Forelimb muscle (tissue), 1 donor: ENCODE measurements at places on chromosomes 1 and 21. TPM values are rescaled to one million over a fixed set of nuclear protein-coding genes. Genes with fewer than 3 reads are reported as not detected.

The COL24A1 gene
- polyA plus RNA-seq: 5.5 TPM

The SPRR1B gene
- not detected for polyA plus RNA-seq

DNA sequence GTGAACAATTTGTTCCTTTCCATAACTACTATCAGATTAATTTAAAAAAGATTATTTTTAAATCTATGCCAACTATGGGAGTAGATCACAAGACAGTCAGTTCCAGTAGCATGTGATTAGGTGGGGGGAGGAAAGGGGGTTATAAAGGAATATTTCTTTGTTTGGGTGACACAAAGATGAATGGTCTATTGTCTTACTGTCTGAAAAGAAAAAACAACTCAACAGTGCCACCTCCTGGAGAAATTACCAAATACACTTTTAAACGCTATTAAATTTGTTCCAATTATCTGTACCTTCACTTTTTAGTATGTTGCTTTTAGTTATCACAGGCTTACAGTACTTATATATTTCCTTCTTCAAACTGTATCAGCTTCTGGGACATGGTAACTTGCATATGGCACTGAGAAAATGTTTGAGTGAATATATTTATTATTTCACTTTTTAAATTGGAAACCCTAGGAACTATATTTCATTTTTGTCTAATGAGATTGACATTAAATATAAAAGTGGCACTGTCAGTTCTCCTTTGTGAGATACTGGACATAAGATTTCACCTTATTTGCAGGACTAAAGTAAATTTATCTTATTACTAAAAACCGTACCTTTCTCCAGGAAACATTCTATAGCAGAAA lies 1.7 kb upstream of the SORT1 start:
- DNase-seq: no peak

- DNase-seq: no peak
These were observed 75.7 kb upstream of the F3 start for GRCh38 chr1:94617134-94617805.

- DNase-seq: no peak
These were observed 17.8 kb downstream of the THEM4 start for GRCh38 chr1:151891512-151891911.

- DNase-seq: no peak
These were observed 24.1 kb downstream of the IFFO2 start for GRCh38 chr1:18932387-18932786.

DNA sequence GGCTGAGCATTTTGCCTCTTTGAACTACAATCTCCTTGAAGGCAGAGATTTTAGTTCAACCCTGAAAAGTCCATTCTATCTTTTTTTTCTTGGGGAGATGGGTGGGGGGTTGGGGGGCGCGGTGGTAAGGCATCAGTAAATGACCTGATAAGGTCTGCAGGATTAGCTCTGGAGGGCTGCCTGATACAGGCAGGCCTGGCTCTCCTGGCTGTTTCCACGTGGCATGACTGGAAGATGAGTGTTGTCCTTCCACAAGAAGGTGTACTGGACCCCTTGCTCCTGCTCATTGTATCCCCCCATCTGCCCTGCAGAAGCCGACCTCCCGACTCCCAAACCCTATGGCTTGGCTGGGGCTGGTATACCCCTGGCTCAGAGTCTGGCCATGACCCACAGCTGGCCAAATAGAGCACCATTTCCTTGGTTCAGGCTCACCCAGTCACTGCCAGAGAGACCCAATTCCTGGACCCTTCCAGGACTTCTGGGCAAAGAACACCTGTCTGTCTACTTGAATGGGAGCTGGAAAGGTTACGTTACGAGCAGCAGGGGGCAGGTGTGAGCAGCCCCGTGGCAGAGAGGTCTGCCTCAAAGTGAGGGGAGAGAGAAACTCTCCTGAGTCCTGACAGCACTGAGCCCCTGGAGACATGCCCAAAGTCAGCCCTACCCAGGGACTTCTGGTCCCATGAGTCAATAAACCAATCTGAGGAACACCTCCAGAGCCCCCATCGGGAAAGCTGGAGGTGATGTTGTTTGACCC lies 17.0 kb downstream of the DHRS3 start:
- DNase-seq: no peak

GRCh38 chr1:40701684-40702083 lies 10.2 kb downstream of the NFYC start:
- no peak for DNase-seq

- no peak for DNase-seq
These were observed 1.3 kb downstream of the PIK3R3 start for GRCh38 chr1:46131093-46131492.

The GUCA2B gene
- not detected for polyA plus RNA-seq

- DNase-seq: no peak
These were observed 395.0 kb downstream of the PTPRU start for GRCh38 chr1:29631361-29631760.

The PCP4 gene
- 0.78 TPM for polyA plus RNA-seq

The E2F2 gene
- polyA plus RNA-seq: 3.4 TPM

GRCh38 chr1:23395849-23396248 lies 26.2 kb upstream of the ZNF436 start:
- no peak for DNase-seq

The LZIC gene
- polyA plus RNA-seq: 51.5 TPM

The RPE65 gene
- not detected for polyA plus RNA-seq

DNA sequence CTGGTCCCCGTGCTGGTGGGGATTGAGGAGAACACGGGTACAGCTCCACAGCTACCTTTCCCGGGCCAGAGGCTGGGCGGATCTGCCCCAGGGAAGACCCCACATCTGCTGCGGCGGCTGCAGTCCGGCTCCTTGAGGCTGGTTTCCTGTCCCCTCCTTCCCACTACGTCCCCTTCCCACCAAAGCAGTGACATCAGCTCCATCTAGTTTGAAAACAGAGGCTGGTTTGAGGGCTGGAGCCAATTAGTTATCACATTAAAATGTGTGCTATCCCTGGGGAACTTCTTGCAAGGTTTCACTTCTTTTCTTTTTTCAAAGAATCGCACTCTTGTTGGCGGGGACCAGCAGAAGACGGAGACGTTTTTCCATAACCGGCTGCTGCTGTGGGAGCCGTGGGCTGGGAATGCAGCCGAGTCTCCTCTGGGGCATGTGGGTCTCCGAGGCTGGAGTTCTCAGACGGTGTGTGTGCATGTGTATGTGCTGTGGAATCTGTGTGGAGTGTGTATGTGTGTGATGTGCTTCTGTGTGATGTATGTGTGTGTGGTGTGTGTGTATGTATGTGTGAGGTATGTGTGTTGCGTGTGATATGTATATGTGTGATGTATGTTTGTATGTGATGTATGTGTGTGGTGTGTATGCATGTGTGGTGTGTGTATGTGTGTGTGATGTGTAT lies 8.9 kb upstream of the PCBP3 start:
- DNase-seq: no peak

DNA sequence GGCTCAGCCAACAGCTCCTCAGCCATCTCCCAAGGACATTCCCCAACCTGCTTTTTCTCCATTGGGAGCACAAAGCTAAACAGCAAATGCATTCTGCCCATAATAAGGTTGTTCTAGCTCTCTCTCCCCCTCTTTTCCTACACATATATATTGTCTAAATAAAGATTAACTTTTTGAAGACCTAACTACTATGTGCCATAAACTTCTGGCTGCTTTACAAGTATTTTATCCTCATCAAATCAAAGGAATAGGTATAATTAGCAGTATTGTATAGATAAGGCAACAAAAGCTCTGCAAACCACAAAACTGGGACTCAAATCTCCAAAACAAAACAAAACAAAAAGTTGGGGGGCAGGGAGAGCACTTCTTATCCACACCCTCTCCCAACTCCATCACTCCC lies 43.4 kb downstream of the TGFBR3 start:
- DNase-seq: no peak

The VSIG8 gene
- polyA plus RNA-seq: not detected

GRCh38 chr1:181442181-181442525 lies 41.2 kb upstream of the CACNA1E start:
- DNase-seq: no peak

The HUNK gene
- polyA plus RNA-seq: 5.0 TPM

GRCh38 chr1:93804412-93804811 lies 74.6 kb downstream of the DNTTIP2 start:
- no peak for DNase-seq

The DIO1 gene
- polyA plus RNA-seq: 0.37 TPM
